CD4-positive, alpha-beta T cell treated with Interleukin-10 for 1 hour (primary cell): ENCODE measurements at places on chromosomes 16 and 17.
A peak's percentile ranks its signal among the peaks of the same experiment; 100 is the strongest.

- DNase-seq = no peak
Observed at GRCh38 chr17:45396496-45397205, 36.0 kb downstream of the ARHGAP27 start.

DNA sequence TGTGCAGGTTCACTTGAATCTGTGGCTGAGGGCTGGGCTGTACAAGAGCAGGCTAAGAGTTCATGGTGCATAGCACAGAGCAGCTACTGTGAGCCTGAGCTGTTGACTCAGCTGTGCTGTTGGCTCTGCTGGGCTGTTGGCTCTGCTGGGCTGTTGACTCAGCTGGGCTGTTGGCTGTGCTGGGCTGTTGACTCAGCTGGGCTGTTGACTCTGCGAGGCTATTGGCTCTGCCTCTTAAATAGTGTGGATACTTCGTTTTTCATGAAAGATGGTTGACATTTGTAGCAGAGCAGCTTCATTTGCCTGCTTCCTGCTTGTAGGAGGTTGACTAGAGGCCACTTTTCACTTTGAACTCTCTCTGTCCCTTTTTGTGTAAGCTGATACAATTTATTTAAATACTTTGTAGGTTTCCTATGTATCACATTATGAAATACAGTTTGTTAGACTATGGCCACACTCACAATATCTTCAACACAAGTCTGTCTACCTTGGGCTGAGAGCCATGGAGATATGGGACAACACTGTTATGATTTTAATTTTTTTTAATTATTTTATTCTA lies 40.3 kb upstream of the CCNF start:
- no peak for DNase-seq

DNA sequence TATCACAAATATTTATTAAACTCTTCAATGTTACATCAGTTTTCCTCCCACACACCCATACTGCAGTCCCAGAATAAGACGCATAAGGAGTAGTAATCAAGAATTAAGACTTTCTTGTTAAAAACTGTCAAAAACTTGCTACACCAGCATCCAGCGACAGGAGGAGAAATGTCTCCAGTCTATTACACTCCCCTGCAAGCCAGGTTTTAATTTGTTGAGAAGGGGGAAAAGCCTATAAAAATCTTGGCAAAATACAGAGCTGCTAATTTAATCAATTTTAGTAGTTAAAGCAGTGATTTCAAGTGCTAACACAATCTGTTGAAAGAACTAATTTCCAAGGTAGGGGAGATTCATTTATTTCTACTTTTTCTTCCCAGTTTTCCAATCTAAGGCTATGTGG lies 102.0 kb upstream of the MED13 start:
- DNase-seq = no peak

DNA sequence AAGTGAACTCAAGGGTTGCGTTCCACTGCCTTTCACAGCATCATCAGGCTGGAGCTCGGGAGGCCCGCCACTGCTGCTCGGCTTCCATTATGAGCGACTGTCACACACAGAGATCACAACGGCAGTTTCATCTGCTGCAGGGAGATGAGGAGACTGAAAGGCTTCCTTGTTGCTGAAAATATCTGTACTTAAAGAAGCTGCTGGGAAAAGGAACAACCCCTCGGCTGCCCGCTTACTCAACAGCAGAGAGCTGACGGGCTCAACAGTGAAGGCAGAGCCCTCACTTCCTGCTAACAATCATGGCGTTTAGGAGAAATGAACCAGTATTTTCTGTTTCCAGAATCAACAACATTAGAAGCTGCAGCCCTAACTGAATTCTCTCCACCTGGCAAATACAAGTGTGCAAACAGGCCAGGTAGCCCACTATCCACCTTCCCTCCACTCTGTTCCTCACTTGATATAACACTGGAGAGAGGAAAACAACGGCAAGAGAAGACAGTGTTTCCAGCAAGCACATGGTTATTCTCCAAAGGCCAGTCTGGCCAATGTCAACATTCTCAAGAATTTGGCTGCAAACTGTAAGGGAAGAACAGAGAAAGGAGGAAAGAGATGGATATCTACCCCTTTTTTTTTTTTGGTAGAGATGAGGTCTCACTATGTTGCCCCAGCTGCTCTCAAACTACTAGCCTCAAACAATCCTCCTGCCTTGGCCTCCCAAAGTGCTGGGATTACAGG lies 33.7 kb downstream of the MBTPS1 start:
- no peak for DNase-seq

DNA sequence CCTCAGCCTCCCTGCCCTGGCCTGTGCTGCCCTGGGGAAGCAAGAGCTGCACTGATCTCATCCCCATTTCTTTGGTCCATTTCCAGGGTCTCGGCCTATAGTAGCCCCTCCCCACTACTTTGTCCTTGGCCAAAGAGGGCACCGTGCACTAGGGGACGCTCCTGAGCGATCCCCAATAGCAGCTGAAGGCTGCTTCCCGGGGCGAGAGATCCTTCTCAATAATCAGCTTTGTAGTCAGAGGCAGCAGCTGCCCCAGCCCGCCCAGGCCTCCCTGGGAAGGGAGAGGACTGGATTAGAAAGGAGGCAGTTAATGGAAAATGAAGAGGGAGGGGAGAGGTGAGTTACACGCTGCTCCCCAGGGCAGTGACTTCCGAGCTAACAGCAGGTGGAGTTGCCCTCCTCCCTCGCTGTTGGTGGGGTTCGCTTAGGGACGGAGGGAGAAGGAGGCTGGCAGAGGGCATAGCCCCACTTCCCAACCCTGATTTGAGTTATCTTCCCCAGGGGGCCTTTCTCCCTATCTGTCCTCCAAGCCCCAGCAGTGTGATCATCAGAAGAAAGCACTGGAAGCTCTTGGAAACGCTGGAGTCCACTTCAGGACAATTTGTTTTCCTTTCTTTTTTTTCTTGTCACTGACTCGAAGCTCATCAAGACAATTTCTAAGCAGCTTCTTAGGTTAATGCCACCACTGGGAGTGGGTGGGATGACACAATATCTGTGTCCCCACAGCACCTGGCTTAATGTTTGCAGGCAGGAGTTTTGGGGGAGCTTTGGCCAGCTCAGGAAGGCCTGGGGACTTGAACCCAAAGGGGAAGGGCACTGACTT lies 2.6 kb downstream of the MXRA7 start:
- no peak for DNase-seq

- no peak for DNase-seq
Observed at GRCh38 chr17:40032322-40033320, 17.4 kb downstream of the CSF3 start.

- peak; percentile 27 for DNase-seq
Observed at GRCh38 chr16:69131167-69131838, 1.1 kb downstream of the CHTF8 start.

GRCh38 chr16:23650674-23651416 lies 9.6 kb downstream of the DCTN5 start:
- no peak for DNase-seq

DNA sequence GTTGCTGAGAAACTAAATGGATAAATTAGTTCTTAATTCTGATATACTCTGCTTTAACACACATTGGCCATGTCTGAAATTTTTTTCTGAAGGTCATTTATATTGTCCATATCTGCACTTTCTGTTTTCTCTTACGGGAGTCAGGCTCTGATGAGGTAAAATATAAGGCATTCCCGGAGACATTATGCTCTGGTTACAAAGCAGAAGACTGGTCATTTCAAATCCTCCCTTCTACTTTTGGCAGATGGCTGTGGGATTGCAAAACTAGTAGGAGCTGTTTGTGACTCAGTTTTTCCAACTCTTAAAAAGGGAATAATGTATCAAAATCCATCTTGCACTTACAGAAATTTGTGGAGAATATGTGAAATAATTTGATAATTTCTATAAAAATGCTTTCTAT lies 92.2 kb upstream of the CPHXL start:
- DNase-seq = no peak

DNA sequence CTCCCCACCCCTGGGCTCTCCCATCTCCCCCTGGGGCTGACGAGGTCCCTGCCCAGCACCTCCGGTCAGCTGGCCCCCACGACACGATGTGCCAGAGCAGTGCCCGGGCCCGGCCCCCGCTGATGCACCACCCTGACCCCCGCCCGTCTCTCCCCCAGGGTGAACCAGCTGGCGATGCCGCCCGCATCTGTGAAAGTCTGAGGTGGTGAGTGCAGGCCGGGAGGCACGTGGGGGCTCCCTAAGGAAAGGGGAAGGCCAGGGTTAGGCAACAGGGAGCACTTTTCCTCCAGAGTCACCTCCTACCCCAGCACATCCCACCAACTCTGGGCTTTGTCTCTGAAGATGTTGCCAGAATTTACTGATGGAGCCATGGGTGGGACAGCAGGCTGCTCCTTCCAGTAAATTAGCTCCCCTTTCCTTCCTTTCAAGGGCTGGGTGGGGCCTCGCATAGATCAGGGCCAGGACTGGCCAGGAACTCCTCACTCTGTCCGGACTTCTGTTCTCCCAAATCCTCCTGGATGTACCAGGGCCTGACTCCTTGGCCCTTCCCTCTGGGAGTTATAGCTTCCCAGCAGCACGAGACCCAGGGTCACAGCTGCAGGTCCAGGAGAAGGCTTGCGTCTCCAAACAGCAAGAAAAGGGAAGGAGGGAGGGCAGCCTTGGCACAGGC lies 18.3 kb downstream of the MYBBP1A start:
- no peak for DNase-seq

GRCh38 chr17:44315760-44316731 lies 7.6 kb downstream of the RUNDC3A start:
- no peak for DNase-seq

DNA sequence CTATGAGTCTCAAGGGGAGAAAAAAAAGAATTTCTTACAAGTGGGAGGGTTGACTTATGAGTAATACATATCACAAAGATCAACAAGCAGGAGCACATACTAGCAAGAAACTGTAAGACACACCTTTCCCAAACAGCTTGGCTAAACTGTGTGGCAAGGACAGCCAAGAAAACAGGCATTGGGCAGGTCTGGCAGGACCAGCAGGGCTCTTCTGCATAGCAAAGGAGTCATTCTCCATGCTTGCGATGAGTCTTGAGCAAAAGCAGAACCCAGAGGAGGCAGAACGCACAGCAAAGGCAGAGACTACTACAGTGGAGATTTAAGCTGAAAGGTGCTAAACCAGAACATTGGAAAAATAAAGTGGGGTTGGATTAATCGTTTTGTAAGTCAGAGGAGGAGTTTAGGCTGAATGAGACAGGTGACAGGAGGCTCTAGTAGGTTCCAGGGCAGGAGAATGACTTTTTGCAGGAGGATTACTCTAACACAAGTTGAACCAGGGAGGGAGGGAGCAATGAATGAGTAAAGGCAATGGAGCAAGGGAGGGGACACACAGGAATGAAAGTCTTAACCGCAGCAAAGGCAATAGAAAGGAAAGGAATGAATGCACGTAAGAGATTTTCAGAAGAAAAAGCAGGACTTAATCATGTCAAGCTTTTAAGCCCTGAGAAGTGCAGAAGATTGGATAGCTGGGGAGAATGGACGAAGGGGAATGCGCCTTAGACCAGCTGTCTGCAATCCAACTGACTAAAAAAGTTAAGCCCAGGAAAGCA lies 2.7 kb downstream of the N4BP1 start:
- no peak for DNase-seq

- no peak for DNase-seq
Observed at GRCh38 chr17:40110026-40110845, 9.8 kb upstream of the NR1D1 start.

- no peak for DNase-seq
Observed at GRCh38 chr16:68217506-68217905, 18.4 kb downstream of the ESRP2 start.

- DNase-seq = no peak
Observed at GRCh38 chr17:19551165-19551564, 17.5 kb downstream of the SLC47A1 start.

DNA sequence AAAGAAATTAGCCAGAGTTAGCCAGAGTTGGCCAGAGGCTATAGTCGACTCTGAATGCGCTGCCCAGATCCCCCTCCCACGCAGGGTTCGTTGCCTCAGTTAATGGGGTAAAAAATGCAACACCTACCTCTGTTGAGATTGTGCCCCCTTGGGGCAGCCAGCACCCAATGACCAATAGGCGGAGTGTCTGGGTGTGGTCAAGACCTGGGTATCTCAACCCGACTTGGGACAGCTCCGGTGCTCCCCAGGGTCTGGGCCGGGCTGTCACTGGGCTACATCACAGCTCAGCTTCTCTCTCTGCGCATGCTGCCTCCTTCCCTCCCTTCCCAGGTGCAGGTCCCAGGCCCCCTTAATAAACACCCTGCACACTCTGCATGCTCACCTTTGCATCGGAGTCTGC lies 59.6 kb upstream of the GCSH start:
- no peak for DNase-seq

DNA sequence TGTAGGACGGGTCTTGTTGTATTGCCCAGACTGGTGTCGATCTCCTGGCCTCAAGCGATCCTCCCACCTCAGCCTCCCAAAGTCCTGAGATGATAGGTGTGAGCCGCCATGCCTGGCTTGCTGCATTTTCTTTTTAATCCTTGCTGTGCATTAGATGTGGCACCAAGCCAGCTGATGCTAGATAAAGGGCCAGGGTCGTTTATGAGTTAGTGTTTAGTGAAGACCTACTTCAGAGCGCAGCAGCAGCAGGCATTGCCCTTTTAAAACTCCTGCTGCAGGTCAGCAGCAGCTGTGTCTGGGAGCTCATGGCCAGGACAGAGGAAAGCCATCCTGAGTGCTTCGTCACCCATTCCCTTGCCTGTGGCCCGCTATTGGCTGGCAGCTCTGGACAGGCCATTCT lies 237.3 kb downstream of the CCDC182 start:
- no peak for DNase-seq

- DNase-seq = peak; percentile 14
Observed at GRCh38 chr16:85652431-85653221, 36.1 kb downstream of the GINS2 start.

GRCh38 chr17:72234985-72235384 lies 114.2 kb downstream of the SOX9 start:
- no peak for DNase-seq

- DNase-seq = no peak
Observed at GRCh38 chr17:19387921-19388521, 1.0 kb upstream of the MFAP4 start.

DNA sequence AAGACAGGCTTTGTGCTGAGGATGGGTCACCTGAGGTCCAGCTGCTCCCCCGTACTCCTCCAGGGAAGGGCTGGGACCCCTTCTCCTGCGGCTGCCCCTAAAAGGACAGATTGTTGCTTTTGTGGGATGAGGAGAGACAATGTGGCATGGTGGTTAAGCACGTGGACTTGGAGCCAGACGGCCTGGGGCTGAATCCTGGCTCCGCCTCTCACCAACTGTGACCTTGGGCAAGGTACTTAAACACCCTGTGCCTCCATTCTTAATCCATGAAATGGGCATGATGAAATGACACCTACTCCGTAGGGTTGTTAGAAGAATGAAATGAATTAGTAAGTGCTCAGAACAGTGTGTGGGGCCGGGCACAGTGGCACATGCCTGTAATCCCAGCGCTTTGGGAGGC lies 39.6 kb upstream of the PLCG2 start:
- no peak for DNase-seq

DNA sequence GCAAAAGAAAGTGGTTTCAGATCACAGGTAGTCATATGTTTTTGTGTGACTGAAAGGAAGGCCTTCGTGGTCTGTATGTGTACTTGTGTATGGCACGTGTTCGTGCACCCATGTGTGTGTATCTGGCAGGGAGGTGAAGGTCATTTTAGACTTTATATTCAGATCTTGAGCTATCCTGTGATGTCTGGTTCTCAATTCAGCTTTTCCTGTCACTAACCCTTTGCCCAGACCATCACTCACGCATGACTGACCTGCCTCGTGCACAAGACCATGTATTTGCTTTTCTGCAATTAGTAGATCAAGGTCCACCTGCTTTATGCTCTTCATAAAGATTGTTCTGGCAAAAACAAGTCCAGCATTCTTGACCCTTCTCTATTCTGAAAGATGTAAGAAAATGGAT lies 139.7 kb upstream of the MAF start:
- DNase-seq = no peak
